ENCODE measurements at places on chromosomes 16 and 17. TPM values are rescaled to one million over a fixed set of nuclear protein-coding genes. Genes with fewer than 3 reads are reported as not detected.
A peak's percentile ranks its signal among the peaks of the same experiment; 100 is the strongest.

- no peak for DNase-seq
Observed at GRCh38 chr16:47262938-47263337, 119.2 kb upstream of the NETO2 start.

DNA sequence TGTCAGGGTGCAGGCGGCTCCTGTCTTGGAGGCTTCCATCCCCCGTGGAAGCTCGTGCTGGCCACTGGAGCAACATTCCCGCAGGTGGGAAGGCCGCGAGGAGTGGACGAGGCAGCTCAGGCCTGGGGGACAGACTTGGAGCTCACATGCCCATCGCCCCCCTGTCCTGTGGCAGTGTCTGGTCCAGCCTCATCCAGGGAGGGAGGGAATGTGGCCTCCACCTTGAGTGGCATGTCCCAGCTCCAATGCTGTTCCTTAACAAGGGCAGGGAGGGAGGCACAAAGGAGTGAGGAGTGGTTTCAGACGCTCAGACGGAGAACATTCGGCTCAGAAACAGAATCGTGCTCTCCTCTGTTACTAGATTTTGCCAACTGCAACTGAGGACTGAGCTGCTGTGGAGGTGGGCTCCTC, 159.4 kb upstream of the CHMP6 start:
- DNase-seq = no peak

DNA sequence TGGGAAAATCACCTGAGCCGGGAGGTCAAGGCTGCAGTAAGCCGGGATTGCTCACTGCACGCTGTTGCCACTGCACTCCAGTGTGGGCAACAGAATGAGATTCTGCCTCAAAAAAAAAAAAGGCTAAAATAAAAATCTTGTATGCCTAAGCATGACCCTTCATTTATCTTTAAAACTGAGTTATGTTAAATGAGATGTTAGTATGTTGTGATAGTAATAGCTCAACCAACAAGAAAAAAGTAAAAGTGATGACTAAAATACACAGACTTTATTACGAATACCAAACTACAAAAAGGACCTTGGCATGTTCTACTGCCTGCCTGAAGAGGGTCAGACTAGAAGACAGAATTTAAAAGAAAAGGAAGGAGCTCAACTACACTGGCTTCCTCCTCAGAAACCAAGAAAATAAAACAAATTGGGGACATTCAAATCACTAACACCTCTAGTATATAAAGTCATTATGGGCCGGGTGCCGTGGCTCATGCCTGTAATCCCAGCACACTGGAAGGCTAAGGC, 4.4 kb downstream of the SMURF2 start:
- DNase-seq = no peak

GRCh38 chr16:84819644-84820304, at the start of gene CRISPLD2:
Gene CRISPLD2 (plus strand): TSS chr16:84819985. CDS start chr16:84838496, 18,511 bp downstream.
- peak; percentile 99 for DNase-seq

DNA sequence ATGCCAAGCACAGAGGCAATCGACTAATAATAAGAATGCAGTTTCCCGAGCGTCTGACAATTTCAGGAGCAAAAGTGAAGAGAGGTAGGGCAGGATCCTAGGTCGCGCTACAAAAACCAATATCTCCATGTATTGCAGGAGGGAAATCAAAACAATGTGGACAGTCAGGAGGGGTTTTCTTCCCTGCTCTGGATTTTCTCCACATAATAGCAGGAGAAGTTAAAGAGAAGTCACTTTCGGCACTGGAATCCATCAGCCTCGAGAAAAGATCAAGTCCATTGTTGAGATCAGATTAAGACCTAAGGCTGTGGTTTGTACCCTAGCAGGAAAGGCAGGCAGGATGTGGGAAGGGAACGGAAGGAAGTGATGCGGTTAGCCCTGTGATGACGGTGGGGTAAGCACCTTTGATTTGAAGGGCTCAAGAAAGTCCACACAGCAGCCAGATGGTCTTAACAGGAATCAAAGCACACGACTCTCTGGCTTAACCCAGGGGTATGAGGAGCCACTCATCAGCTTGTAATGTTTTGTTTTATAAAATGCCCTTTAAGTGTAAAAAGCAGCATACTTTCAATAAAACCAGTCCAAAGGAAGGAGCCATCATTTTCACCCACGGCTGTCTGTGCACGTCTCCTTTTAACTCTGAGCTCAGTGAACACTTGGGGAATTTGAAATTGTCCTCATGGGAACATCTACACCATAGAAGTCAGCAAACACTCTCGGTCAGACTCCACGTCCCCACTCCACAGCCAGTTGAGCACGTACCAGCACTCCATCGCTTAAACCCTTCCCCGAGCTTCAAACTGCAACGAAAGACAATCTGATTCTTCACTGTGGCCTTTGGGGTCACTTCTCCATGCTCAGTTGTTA, 15.8 kb upstream of the AKTIP start:
- DNase-seq = no peak

- no peak for DNase-seq
Observed at GRCh38 chr16:51820176-51820575, 669.1 kb upstream of the SALL1 start.

- DNase-seq = no peak
Observed at GRCh38 chr16:29898135-29898803, 1.1 kb downstream of the SEZ6L2 start.

DNA sequence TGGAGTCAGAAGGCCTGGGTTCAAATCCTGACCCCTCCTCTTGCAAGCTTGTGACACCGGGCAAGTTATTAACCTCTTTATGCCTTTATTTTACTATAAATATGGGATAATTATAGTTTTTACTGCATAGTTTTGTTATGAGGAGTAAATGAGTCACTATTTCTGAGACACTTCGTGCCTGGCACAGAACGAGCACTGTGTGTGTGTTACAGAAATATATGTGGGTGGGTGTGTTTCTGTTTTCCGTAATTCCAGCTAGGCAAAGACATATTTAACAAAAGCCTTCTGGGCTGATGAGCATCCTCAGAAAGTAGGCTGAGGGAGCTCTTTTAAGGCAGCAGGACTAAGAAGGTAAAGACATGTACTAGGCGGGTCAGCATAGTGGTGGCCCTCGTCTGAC, 417.9 kb downstream of the MAF start:
- no peak for DNase-seq

DNA sequence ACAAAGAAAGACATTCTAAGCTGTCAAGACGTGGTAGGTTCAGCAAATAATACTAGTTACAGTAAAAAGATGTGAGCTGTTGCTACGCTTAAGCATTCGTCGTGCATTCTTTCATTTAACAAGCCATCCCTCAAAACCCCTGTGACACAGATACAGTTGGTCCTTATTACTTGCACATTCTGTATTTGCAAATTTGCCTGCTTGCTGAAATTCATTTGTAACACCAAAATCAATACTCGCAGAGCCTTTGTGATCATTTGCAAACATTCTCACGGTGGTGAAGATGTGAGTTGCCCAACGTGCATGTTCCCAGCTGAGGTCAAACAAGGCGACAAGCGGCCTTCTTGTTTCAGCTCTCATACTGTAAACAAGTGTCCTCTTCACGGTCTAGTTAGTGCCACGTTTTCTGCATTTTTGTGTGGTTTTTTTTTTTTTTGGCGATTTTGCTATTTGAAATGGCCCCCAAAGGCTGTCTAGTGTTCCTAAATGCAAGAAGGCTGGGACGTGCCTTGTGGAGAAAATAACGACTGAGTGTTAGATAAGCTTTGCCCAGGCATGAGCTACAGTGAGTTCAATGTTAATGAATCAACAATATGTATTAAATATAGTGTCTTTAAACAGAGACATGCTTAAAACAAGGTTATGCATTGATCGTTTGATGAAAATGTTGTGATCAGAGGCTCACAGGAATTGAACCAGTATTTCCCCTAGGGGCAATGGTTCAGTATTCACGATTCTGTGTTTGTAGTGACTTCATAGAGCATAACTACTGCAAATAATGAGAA, 84.1 kb downstream of the RAB11FIP4 start:
- DNase-seq = no peak

NAGS gene
- total RNA-seq = 0.57 TPM

DNA sequence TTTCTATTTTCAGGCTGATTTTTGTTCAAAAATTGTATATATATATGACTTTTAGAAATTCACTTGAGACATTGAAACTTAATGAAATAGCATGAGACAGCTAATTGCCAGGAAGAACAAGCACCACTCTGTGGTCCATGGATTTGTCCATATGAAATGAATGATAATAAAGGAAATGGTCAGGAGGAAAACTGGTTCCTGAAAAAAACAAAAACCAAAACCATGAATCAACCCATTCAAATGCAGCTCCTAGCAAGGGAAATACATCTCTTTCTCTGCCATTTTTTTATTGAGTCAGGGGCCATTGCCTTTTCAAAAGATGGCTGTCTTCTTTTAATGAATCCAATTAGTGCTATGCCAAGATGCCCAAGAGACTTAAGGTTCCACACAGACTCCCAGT, 230.7 kb downstream of the SLC39A11 start:
- DNase-seq = no peak

DNA sequence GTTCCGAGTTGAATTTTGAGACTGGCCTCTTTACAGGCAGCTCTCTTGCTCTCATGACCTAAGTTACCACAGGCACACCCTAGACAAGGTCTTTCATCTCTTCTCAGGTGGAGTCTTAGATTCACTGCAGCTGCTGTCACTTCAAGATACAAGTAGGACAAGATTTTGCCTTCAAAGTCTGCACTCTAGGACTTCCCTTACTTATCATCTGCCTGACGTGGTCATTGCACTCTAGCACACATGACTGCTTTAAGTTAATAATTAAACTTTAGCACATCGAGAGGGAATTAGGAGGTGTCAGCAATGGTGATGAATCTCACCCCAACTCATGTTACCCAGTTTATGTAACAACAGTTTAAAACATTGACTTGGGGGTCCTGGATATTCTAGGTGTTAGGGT, 25.6 kb downstream of the RNF135 start:
- DNase-seq = no peak

DNA sequence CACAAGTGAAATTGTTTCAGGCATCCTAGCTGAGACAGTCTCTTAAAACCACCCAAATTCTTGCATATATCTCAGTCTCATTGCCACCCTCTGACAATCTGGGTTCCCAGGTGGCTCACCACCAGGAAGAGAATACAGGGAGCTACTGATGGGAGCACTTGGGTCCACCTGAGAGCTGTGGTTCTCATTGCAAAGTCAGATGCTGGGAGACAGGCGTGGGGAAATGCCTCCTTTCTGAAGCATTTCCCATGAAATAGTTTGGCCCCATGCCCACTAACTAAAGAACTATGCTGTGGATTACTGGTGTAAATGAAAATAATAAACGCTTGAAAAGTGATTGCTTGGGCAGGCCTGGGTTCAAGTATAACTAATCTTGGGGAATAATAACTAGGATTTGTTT, 70.3 kb downstream of the CMC2 start:
- no peak for DNase-seq

DNA sequence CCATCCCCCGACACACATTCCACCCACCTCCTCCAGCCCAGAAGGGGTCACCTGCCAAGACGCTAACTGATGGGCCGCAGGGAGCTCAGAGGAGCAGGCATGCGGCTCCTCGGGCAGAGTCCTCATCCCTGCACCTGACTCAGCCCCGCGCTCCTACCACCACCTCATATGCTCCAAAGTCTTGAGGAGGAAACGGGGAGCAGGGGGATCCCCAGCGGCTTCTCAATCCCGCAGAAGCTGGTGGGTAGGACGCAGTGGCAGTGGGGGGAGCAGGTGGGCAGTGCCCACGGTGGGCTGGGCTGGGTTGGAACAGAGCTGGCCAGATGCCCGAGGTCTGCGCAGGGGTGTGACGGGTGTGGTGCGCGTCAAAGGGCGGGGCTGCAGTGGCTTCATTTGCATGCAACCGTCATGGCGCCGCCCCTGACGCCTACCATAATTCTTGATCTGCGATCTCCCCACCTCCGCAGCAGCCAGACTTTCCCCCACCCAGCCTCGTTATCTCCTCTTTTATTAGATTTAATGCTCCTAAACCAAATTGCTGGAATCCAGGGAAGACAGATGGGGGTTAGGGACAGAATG, 39.0 kb upstream of the EMP2 start:
- DNase-seq = peak; percentile 69

DNA sequence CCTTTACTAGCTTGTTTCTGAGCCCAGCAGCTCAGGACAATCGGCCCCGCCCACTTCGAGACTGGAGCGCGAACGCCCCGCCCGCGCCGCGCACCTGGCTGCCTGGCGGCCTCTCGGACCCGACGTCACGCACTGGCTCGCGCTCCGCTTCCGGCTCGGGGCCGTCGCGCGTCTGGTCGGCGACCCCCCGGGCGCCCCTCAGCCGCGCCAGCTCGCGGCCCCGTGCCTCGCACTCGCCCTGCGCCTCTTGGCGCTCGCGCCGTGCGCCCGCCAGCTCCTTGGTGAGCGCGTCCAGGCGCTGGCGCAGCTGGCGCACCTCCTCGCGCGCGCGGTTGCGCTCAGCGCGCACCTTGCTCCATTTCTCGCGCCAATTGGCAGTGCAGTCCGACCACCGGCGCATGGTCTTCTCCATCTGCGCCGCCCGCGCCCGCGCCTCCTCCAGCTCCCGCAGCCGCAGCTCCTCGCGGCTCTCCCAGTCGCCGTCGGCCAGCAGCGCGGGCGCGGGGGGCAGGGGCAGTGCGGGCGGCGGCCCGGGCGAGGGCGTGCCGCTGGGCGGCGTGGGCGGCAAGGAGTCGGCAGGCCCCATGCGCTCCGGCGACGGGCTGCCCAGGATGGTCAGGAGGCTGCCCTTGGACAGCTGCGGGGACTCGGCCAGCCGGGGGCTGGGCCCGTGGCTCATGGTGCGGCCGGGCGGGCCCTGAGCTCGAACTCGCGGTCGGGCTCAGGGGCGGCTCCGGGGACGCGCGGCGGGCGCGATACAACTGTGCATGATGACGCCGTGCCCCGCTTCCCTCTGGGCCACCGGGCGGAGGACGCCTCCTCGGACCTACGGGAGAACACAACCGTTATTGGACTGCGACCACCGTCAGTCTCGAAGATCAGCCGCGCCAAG, 7.6 kb downstream of the CCDC102A start:
- no peak for DNase-seq
